ENCODE measurements at places on chromosomes 12 and 14. TPM values are rescaled to one million over a fixed set of nuclear protein-coding genes. Genes with fewer than 3 reads are reported as not detected.

DNA sequence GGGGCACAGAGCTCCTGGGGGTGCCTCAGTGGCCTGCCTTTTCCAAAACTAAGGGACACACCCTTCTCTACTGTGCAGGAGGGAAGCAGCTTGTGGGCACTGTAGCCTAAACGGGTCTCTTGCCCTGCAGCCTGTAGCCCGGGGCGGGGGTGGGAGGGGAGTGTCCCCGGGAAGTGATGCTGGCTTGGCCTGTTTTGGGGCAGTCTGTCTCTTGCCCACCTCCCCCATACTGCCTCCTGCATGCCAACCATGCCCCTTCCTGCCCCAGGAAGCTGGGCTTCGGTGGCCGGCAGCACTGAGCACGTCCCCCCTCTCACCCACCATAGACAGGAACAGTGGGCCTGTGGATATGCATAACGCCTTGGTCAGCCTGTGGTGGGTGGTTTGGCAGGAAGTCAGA, 43.4 kb downstream of the PRIMA1 start:
- DNase-seq: no peak

VASH1 gene
- total RNA-seq: 6.8 TPM

GRCh38 chr14:59292921-59293534, 104.6 kb downstream of the DAAM1 start:
- no peak for DNase-seq

ZNF641 gene
- total RNA-seq: 37.2 TPM

Data from hepatocyte (in vitro differentiated cells).